ENCODE measurements at places on chromosomes 1 and 21.

GRCh38 chr1:169487561-169487960, 1.8 kb upstream of the SLC19A2 start:
- no peak for DNase-seq

DNA sequence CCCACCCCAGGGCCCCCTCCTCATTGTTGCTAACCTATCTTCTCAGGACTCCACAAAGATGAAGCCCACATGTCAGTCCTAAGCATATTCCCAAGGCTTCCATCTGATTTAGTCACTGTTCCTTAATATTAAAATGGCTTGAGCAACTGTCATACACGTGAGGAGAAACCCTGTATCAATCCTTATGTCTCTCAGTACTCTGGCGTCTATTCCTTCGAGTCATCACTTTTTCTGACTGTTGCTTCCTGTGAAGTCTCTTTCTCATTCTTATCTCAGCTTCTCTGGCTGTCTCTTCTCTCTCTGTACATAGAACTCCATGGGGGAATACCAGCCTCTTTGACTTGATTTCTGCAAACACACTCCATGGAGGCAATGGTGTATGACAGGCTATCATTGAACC, 98.4 kb downstream of the C4BPA start:
- DNase-seq: no peak

DNA sequence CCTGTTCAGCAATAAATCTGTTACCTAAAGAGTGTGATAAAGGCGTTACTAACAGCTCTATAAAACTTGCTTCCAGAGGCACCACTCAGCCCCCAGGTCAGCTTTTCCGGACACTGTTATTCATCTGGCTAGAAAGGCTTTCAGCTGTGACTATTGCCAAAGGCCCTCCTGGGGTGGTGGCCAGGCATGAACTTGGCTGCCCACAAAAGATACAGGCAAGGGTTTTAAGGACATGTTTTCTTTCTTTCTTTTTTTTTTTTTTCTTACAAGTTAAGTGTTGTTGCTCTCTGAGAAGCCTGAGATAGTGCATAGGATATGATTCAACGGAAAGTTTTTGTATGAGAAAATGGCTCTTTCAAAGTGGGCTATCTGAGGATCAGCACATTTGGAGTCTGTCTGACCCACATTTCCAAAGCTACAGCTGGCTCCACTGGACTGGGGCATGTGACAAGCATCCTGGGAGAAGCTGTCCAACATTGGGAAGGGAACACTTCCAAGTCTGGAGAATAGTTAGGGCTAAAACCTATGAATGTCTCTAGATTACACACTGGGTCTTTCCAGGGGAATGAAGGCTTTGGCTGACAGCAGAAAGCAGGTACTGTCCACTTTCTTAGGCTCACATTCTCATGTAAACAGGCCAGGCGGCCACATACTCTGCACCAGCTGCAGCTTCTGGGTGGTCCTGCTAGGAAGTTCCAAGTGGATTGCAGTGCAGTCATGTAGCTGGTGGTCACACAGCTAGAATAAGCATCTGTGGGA, 639.7 kb downstream of the LMO4 start:
- DNase-seq: no peak

DNA sequence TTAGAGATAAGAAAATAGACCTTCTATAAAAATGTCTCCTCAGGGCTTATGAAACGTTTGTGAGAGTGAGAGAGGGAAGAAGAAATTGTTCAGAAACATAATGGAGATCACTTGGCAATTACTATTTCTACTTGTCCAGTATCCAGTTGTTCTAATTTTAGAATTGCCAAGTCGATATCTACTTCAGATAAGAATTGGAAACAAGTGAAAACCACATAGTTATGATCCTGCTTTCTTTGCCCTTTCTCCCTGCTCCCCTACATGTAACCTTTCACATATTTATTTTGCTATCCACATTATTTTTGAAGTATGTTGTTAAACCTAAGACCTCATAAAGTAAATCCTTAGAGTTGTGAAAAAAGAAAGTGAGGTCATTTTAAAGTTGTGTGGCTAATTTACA, 1154.7 kb upstream of the ADGRL2 start:
- DNase-seq: no peak

- DNase-seq: no peak
These were observed 78.0 kb upstream of the TNFSF18 start for GRCh38 chr1:173128742-173129141.

- DNase-seq: no peak
These were observed 25.3 kb downstream of the FAAP20 start for GRCh38 chr1:2169200-2169836.

DNA sequence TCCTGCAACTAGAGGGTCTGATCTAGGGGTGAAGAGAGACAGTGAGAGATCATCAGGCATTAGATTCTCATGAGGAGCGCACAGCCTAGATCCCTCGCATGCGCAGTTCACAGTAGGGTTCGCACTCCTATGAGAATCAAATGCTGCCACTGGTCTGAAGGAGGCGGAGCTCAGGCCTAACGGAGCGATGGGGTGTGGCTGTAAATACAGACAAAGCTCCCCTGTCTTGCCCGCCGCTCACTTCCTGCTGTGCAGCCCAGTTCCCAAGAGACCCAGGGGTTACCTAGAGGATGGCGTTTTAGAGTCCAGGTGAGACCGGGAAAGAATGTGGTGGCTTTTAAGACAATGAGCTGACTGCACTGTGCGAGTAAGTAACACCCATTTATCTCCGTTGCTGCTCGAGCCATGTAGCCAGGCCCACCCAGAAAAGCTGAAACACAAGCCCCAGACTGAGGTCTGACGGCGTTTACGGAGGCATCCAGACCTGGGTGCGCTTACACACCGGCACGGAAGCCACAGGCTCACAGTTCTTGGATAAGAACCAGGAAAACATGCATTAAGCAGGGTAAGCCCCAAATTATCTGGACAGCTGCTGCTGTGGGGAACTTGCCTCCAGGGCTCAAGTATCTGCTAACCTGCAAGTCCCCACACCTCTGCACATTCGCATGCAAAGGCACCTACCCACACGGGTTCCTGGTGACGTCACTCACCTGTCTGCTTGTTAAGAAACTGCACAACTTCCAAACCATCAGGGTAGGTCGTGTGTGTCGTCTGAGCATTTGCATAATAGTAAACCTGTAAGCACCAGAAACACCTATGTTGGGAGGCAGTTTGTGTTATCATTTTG, 12.5 kb downstream of the TCP10L start:
- DNase-seq: no peak

GRCh38 chr1:241308011-241308410, 49.0 kb downstream of the RGS7 start:
- no peak for DNase-seq

- DNase-seq: no peak
These were observed 51.0 kb downstream of the RPL5 start for GRCh38 chr1:92882819-92883218.

- DNase-seq: no peak
These were observed 14.6 kb downstream of the STRIP1 start for GRCh38 chr1:110048923-110049601.

DNA sequence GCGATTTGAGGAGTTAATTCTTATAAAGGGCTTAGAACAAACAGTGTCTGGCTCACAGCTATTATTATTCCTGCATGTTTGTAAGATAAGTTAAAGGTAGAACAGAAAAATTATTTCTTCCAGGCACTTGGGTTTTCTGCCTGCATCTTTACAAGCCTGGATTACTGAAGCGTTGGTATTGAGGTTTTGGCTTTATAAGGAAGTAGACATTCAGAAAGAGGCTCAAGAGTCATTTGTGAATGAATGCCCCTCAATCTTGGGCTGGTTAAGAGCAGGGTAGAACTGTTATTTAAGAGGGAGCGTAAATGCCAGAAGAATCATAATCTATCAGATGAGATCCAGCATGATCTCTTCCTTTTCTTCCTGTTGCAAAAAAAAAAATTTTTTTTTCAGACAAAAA, 77.3 kb upstream of the ARID1A start:
- DNase-seq: no peak

GRCh38 chr1:229253151-229253974, 17.5 kb upstream of the RAB4A start:
- DNase-seq: no peak

Measured in glomerular endothelial cell (primary cell).